ENCODE measurements at places on chromosomes 3 and 15. TPM values are rescaled to one million over a fixed set of nuclear protein-coding genes. Genes with fewer than 3 reads are reported as not detected.

DNA sequence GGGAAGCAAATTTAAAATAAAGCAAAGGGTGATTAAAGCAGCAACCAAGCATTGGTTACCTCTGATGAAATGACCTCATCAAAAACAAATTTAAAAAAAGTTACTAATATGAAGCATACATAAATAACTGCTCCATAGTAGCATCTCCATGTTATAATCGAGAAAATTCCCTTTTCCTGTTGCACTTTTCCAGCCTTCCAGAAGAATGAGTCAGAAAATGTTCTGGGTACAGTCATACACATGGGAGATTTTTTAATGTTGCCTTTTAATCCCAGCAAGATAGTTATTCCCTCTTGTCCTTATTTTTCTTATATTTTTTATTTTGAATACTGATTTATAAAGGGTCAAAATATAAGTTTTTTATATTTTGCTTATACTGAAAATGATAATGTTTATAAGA lies 2.6 kb upstream of the TMCO5A start:
- H3K27ac ChIP-seq = no peak overlapping the region
- H3K27me3 ChIP-seq = no peaks in the 10 kb centered on the region
- DNase-seq = no peak
- H3K4me1 ChIP-seq = no peaks in the 10 kb centered on the region
- H3K36me3 ChIP-seq = no peaks in the 10 kb centered on the region

GRCh38 chr15:66232267-66232625 lies 21.3 kb downstream of the MEGF11 start:
- H3K27me3 ChIP-seq = no peaks in the 10 kb centered on the region
- no peaks in the 10 kb centered on the region for H3K36me3 ChIP-seq
- H3K4me1 ChIP-seq = no peaks in the 10 kb centered on the region
- H3K4me3 ChIP-seq = no peak overlapping the region
- DNase-seq = no peak

DNA sequence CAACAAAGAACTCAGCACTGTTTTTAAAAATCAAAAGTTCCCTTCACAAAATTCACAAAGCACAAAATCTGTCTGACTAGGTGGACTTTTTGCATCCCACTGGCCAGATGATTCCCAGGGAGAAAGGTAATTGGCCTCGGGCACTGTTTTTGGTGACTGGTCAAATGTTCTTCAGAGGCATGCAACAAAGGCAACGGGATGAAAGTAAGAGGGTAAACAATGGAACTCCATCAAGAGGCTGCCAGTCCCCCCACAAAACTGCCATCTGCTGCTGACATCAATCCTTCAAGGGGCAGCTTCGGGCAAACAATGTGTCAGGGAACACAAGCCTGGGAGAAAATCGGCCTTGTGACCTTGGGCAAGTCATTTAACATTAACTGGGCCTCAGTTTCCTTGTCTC lies 3.3 kb downstream of the SRGAP3 start:
- DNase-seq = no peak
- H3K4me3 ChIP-seq = no peak overlapping the region
- H3K27me3 ChIP-seq = no peaks in the 10 kb centered on the region

DNA sequence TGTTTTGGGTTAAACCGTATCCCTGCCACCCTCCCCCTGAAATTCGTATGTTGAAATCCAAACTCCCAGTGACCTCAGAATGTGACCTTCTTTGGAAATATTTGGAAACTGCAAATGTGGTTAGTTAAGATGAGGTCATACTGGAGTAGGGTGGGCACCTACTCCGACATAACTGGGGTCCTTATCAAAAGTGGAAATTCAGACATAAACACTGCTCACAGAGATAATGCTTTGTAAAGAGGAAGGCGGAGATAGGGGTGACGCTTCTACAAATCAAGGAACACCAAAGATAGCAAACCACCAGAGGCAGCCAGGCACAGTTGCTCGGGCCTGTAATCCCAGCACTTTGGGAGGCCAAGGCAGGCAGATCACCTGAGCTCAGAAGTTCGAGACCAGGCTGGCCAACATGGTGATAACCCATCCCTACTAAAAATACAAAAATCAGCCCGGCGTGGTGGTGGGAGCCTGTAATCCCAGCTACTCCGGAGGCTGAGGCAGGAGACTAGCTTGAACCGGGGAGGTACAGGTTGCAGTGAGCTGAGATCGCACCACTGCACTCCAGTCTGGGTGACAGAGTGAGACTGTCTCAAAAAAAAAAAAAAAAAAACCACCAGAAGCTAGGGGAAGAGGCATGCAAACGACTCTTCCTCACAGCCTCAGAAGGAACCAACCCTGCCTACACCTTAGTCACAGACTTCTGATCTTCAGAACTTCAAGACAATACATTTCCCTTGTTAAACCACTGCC lies 51.1 kb upstream of the CHD2 start:
- H3K27ac ChIP-seq = no peak overlapping the region
- no peaks in the 10 kb centered on the region for H3K36me3 ChIP-seq
- H3K27me3 ChIP-seq = no peaks in the 10 kb centered on the region
- DNase-seq = no peak
- H3K4me1 ChIP-seq = no peaks in the 10 kb centered on the region
- H3K4me3 ChIP-seq = no peak overlapping the region

- no peaks in the 10 kb centered on the region for H3K27me3 ChIP-seq
- no peak overlapping the region for H3K4me3 ChIP-seq
- no peak overlapping the region for H3K27ac ChIP-seq
- H3K4me1 ChIP-seq = no peaks in the 10 kb centered on the region
- no peak for DNase-seq
- no peaks in the 10 kb centered on the region for H3K36me3 ChIP-seq
These were observed 1229.6 kb upstream of the ALCAM start for GRCh38 chr3:104137116-104137515.

- H3K27me3 ChIP-seq = no peaks in the 10 kb centered on the region
- H3K4me3 ChIP-seq = no peak overlapping the region
- DNase-seq = peak; percentile 21
These were observed 44.5 kb downstream of the CMTM7 start for GRCh38 chr3:32435911-32436815.

DNA sequence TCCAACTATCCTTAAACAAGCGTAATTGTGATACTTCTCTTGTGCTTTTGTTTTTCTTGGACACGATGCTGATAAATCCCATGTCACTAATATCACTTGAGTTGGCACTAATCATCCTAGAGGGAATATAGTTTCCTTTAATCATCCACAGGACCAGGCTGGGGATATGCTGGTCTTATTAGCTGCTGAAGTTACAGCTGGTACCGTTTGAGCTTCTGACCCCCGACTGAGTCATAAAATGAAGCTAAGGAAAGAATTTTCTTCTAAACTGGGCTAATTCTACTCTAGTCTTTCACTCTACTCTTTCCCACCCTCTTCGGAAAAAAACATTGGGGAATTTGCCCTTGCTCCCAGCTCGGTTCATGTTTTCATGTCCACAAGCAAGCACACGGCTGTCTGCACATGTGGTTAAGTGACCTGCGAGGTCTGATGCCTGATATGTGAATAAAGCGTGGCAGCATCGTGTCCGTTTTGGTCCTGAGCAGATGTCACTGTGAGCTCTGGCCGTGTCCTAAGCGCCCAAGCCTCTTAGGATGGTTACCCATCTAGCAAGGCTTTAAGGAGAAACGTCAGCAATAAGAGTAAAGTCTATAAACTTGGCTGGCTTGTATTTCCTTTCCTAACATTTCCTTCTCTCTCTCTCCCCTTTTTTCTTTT lies 223.7 kb downstream of the ITPR1 start:
- peaks cover 19% of the 10 kb centered on the region for H3K4me1 ChIP-seq
- H3K27ac ChIP-seq = peak overlapping the region; percentile 35
- no peaks in the 10 kb centered on the region for H3K27me3 ChIP-seq

DNA sequence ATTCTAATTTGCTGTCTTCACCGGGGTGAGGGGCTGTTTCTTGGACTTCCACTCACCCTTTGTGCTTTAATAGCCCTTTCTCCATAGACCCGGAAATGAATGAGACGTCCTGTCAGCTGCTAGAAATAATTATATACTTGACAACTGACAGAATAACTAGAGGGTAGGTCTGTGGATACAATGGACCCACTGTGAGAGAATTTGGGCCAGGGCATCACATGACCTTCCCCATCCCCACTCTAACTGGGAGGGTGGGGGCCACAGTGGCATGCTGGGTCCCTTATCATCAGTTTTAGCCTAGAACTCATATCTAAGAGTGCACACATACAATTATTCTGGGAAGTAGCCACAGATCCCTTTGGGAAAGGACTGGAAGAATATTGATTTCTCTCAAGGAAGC lies 25.9 kb upstream of the MINAR1 start:
- no peak for DNase-seq
- no peaks in the 10 kb centered on the region for H3K36me3 ChIP-seq
- H3K27me3 ChIP-seq = no peaks in the 10 kb centered on the region
- H3K27ac ChIP-seq = no peak overlapping the region
- H3K4me3 ChIP-seq = no peak overlapping the region

- no peak overlapping the region for H3K4me3 ChIP-seq
- H3K36me3 ChIP-seq = no peaks in the 10 kb centered on the region
- no peaks in the 10 kb centered on the region for H3K27me3 ChIP-seq
- DNase-seq = no peak
- H3K4me1 ChIP-seq = no peaks in the 10 kb centered on the region
These were observed 126.3 kb upstream of the CRBN start for GRCh38 chr3:3305841-3306240.

DNA sequence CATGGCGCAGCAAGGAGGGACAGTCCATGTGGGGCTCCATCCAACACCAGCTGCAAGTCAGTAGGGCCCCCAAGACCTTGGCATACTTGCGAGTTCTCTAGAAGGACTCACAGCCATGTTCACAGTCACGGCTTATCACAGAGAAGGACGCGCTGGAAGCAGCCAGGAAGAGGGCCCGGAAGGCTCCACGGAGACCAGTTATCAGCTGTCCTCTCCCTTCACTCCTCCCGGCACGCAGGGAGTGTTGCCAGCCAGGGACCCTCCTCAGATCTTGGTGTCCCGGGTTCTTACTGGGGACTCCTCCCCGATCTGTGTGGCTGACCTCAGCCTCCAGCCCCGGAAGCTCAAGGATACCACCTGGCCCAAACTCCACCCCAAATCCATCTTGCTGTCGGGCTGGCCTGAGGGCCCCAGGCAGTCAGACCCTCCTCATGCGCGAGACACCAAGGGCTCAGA lies 68.0 kb downstream of the SLTM start:
- no peak for DNase-seq
- H3K27me3 ChIP-seq = no peaks in the 10 kb centered on the region
- H3K27ac ChIP-seq = no peak overlapping the region
- no peaks in the 10 kb centered on the region for H3K4me1 ChIP-seq

GRCh38 chr3:67461667-67462142 lies 192.7 kb downstream of the SUCLG2 start:
- H3K36me3 ChIP-seq = no peaks in the 10 kb centered on the region
- H3K27me3 ChIP-seq = no peaks in the 10 kb centered on the region
- no peak overlapping the region for H3K27ac ChIP-seq
- H3K4me1 ChIP-seq = no peaks in the 10 kb centered on the region
- no peak overlapping the region for H3K4me3 ChIP-seq

DNA sequence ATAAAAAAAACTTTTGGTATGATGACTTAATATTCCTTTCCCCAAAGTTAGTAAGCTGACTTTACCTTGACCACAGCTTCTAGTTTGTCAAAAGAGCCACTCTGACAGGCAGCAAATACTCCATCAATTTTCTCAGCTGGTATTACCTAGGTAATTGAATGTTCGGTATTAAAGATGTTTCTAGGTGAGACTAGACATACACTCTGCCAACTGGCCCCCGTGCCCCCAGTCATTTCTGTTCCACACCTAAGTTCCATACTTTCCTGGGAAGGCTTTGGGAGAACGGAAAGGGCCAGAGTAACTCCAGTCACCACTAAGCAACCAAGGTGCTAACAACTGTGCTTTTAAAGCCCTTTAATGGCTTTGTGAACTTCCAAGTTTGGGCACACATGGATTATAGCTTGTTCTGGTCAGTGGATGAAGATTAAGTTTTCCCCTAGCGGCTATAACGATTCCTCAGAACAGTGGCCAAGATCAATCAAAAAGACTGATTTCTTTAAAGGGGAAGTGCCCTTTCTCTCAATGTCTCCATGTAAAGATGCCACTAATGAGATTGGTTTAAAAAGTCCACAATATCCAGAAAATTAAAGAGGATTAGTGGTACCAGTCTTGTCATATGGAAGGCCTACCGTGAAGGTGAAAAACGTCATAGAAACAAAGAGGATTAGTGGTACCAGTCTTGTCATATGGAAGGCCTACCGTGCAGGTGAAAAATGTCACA lies 7.0 kb downstream of the EIF4A2 start:
- DNase-seq = no peak
- no peaks in the 10 kb centered on the region for H3K27me3 ChIP-seq
- peaks cover 48% of the 10 kb centered on the region for H3K36me3 ChIP-seq
- peaks cover 26% of the 10 kb centered on the region for H3K4me1 ChIP-seq
- peak overlapping the region; percentile 41 for H3K27ac ChIP-seq

GRCh38 chr15:91909574-91909973 lies 56.1 kb downstream of the SLCO3A1 start:
- no peak overlapping the region for H3K4me3 ChIP-seq
- H3K27me3 ChIP-seq = no peaks in the 10 kb centered on the region
- no peaks in the 10 kb centered on the region for H3K36me3 ChIP-seq
- no peak overlapping the region for H3K27ac ChIP-seq
- H3K4me1 ChIP-seq = no peaks in the 10 kb centered on the region
- DNase-seq = peak; percentile 35

DNA sequence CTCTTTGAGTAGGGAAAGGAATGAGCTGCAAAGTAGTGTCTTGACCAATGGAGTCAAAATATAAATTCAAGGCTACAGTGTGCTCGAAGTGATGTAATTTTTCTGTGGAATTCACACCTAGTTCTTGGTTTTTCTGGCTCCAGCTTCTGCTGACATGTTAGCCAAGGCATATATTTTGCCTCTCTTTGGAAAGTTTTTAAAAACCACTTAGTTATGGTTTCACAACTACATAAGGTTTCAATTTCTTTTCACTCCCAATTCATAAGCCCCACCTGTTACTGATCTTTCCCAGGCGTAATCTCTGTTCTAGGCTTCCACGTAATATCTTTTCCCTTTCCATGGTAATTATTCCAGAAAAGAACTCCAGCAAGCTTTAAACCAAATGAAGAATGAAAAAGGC lies 46.9 kb downstream of the GADL1 start:
- no peak overlapping the region for H3K27ac ChIP-seq
- DNase-seq = no peak
- no peaks in the 10 kb centered on the region for H3K27me3 ChIP-seq
- H3K4me3 ChIP-seq = no peak overlapping the region
- no peaks in the 10 kb centered on the region for H3K4me1 ChIP-seq

Gene ERICH6
- not detected for total RNA-seq

Gene CD200R1
- not detected for total RNA-seq

Gene CSPG5
- total RNA-seq = 1.7 TPM

Gene CADM2
- total RNA-seq = 23.0 TPM

Gene LRRFIP2
- 42.8 TPM for total RNA-seq

Gene HOMER2
- total RNA-seq = 22.0 TPM

Gene HYAL1
- total RNA-seq = 49.5 TPM

Gene PSTPIP1
- total RNA-seq = 14.6 TPM

Gene ZNF501
- not detected for total RNA-seq

Gene PDIA5
- total RNA-seq = 21.3 TPM

Gene LRRC31
- total RNA-seq = not detected

Gene BCL2A1
- not detected for total RNA-seq
